Keratinocyte (primary cell): ENCODE measurements at places on chromosomes 4 and X. TPM values are rescaled to one million over a fixed set of nuclear protein-coding genes. Genes with fewer than 3 reads are reported as not detected.

- DNase-seq = no peak
These were observed 74.3 kb upstream of the GUCY1A1 start for GRCh38 chr4:155592179-155592937.

- no peak for DNase-seq
These were observed 13.9 kb upstream of the DCK start for GRCh38 chr4:70979445-70980008.

GRCh38 chrX:24838629-24839028, 144.9 kb downstream of the POLA1 start:
- no peak for DNase-seq

GRCh38 chrX:110407910-110408545, 49.4 kb downstream of the RTL9 start:
- no peak for DNase-seq

- DNase-seq = no peak
These were observed 187.7 kb downstream of the MGST2 start for GRCh38 chr4:139853309-139853708.

DNA sequence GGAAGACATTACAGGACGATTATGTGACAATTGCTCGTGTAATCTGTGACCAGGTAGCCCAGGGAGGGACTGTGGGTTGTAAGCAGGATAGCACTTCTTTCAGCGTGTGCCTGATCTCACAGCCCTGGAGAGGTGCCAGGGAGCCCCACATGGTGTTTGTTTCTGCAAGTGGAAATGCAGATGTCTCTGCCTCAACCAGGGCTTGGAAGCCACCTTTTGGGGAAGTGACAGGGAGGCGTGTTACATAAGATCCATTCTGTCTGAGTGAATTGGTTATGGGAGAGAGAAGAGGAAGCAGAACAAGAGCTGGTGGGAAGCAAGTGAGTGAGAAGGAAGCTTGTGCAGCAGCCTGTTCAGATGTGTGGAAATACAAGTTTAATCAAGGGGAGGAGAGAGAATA, 104.5 kb upstream of the GATB start:
- DNase-seq = no peak

DNA sequence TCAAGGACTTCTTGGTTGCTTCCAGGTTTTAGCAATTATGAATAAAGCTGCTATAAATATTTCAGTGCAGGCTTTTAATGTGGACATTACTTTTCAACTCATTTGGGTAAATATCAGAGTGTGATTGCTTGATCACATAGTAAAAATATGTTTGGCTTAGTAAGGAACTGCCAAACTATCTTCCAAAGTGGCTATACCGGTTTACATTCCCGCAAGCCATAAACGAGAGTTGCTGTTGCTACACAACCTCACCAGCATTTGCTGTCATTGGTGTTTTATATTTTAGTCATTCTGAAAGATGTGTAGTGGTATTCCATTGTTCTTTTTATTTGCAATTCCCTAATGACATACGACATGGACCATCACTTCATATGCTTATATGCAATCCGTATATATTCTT, 30.9 kb upstream of the SPOCK3 start:
- no peak for DNase-seq

DNA sequence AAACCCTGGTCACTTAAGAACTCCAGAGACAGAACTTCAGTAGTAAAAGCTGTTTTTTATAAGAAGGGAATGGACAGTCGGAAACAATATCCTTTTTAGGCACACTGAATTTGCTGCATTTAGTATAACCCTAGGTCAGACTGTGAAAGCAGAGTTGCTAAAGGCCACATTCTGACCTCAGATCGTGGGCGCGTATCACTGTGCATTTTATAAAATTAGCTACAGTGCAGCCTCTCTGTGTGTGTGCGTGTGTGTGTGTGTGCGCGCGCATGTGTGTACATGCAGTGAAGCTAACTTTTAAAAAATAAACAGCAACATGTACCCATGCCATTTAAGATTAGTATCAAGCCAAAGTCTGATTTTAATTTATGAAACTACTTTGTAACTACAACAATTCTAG, 8.0 kb downstream of the ZNF827 start:
- no peak for DNase-seq

GRCh38 chr4:2898001-2898400, 54.4 kb downstream of the ADD1 start:
- no peak for DNase-seq

GRCh38 chr4:133129237-133129636, 19.9 kb upstream of the PCDH10 start:
- no peak for DNase-seq

DNA sequence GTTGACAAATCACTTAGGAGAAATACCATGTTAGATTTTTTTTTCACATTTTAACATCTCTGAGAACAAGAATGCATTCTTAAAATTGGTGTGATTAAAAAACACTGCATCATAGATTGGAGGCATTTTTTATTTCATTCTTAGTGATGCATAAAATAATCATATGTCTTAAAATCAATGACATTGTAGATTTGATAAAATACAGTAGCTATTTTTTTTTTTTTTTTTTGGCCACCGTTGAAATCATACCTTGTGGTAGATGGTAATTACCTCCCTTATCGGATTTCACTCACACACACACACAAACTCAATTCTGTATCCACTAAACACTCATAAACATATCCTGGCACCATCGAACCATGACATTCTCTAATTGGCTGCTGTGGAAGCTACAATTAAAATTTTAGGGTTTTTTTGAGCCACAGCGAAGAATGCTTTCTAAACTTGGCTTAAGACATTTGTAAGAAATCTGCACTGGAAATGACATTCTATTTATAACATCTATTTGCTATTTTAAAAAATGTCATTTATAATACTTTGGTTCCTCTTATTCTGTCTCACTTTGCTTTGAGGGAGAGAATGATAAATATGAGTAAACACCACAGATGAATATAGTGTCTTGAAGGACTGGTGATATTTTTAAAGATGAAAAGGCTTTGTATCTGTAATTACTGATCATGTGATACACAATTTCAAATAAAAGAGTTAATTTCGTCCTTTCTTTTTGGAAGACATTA, 60.1 kb downstream of the CCSER1 start:
- DNase-seq = no peak

DNA sequence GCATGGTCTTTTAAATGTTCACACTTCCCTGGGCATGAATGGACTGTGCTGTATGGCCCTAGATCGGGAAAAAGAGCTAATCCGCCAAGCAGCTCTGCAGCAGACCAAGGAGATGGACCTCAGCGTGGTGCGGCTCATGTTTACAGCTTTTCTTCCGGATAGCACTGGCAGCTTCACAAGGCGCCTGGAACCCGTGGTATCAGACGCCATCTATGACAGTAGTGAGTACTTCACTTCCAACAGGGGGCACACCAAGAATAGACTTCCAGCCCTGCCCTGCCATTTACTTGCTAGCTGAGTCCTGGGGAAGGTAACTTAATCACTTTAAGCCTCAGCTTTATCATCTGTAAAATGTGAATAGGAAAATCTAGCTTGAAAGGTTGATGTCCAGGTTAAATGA, 77.7 kb downstream of the NFKB1 start:
- DNase-seq = no peak

OTC gene
- polyA plus RNA-seq = not detected in 3 replicates

NAT8L gene
- polyA plus RNA-seq = 0.01 to 0.18 TPM (median 0.01 TPM) in 3 replicates

FAM199X gene
- 7.6 to 16.1 TPM (median 9.2 TPM) in 3 replicates for polyA plus RNA-seq
